Astrocyte of the hippocampus (primary cell): ENCODE measurements at places on chromosomes 3 and 15.
A peak's percentile ranks its signal among the peaks of the same experiment; 100 is the strongest.

DNA sequence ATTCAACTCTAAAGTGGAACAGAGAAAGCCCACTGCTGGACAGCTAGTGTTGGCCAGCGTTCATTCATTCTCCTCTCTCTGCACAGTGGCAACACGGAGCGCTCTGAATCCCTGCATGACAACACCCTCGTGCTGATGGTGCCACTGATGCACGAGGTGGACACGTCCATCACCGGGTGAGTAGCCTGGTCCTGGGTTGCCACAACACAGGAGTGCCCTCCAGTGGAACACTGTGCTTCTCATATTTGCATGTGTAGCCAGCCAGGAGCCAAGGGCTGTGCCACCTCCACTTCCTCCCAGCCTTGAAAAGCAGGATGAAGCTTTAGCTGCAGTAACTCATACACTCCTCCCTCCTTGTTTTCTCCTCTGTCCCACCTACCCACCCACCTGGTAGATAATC is 120.0 kb upstream of the CTDSPL start:
- peak; percentile 41 for DNase-seq

DNA sequence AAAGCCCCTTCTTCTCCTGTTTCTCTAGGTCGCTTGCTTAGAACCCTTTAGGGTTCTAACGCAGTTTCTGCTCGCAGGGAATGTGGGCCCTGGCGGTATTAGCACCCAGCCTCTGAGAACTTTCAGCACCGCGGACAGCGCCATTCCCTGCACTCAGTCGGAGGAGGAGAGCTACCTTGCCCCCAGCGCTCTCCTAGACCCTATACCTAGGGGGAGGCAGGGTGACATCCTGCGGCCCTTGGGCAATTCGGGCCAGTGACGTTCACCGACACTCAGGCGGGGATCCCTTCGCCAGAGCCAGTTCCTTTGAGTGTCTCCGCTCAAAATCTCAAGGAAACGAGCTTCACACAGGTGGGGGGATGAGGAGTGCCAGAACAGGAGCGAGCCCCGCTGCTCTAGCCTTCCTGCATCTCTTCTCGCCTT is 1.3 kb downstream of the SLC7A14 start:
- peak; percentile 89 for DNase-seq

DNA sequence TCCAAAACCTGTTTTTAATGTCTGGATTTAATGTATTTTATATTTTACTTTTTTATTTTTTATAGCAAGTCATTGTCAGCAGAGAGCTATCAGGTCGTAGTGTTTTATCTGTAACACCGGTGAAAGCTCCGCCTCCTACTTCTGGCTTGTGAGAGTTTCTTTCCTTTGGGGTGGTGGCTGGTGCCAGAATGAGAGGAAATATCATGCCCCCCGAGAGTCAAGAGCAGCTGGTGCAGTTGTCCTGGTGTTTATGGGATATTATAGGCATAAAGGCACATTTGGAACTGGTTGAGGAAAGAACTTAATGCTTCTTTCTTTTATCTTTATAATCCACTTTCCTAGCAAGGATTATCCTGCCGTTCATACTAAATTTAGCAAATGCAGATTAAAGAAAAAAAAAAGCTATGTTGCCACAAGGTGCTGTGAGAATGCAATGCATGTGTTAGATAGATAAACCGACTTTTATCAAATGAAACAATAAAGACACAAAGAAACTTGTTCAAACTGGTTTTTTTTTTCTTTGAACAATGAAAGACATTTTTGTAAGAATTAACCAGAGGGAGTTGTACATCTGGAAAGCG is 260.1 kb upstream of the PLSCR5 start:
- DNase-seq, result no peak

- DNase-seq, result peak; percentile 46
These were observed 501.8 kb downstream of the ZPLD1 start for GRCh38 chr3:102936511-102937045.

GRCh38 chr15:31042751-31043150 is 51.3 kb upstream of the MTMR10 start:
- DNase-seq, result no peak

DNA sequence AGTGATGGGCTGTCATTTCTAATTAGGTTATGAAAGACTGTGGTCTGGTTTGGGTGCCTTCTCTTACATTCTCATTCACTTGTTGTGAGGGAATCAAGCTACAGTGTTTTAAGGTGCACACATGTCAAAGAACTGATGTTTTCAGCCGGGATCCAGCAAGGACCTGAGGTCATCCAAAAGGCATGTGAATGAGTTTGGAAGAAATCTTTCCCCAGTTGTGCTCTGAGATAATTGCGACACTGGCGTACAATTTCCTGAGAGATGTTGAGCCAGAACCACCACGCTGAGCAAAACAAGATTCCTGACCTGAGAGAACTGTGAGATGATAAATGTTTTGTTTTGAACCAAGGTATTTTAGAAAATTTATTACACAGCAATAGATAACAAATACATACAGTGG is 295.3 kb upstream of the SLITRK3 start:
- no peak for DNase-seq

DNA sequence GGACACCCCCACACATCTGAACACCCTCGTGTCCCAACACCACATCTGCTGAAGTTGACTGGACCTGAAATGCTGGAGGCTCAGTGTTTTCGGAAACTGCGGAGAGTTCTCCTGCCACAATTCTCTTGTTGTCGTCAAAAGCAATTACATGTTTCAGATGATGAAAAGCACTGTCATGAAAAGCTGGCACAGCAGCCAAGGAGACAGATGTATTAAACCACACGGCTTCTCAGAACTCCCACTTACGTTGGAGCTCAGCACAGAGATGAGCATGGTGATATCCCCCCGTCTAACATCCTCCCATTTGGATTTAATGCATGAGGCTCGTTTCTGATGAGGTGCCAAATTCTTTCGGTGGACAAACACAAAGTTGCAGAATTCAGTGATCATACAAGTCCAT is 180.1 kb downstream of the RORA start:
- no peak for DNase-seq

DNA sequence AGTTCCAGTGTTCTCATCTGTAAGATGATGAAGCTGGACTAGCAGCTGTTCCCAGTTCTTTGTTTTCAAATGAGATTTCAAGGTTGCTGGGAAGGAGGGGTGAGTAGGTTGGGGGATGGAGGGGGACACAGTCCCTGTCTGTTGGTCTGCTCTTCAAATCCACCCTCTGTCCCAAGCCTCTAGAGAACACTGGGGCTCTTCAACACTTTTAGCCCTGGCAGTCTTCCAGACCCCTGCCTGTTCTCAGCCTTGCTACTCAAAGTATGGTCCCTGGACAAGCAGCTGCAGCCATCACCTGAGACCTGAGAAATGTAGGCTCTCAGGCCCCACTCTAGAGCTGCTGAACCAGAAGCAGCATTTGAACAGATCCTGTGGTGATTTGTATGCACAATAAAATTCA is 41.3 kb downstream of the NEK11 start:
- no peak for DNase-seq

- DNase-seq, result no peak
These were observed 26.3 kb downstream of the KPNA1 start for GRCh38 chr3:122488262-122488973.

- DNase-seq, result no peak
These were observed 201.4 kb downstream of the PLOD2 start for GRCh38 chr3:145959457-145960088.

- no peak for DNase-seq
These were observed 158.9 kb upstream of the CADPS start for GRCh38 chr3:63034101-63034500.

DNA sequence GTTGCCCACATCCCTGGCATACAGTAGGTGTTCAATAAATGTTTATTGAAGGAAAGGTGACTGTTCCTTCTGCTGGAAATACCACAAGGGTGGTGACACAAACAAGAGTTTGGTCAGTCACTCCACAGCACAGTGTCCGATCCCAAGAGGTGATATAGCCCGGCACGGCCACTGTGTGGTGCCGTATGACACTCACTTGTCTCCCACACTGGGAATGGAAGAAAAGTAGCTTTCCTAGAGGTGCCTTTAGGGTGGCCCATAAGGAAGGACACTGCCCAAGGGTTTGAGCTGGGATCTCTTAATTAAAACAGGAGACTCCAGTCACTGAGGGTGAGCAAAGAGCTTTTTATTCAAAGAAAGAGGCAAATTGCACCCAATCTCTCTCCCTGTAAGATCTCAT is 40.5 kb downstream of the TGM4 start:
- no peak for DNase-seq

GRCh38 chr3:86239946-86240345 is 751.0 kb downstream of the VGLL3 start:
- peak; percentile 12 for DNase-seq

DNA sequence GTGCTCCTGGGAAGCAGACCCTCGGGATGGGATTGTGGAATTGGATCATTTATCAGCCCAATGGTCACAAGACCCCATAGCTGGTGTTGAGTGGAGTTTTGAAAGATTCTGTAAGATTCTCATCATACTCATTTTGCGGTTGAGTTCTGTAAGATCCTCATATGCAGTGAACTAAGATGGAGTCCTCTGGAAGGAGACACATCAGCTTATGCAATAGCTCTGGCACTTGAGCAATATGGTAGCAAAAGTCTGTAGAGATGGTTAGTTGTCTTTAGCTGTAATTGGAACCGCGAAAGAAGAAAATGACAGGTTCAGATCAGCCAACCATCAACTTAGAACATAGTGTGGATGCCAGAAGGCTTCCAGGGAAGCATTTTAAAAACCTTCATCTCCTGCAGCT is 184.5 kb upstream of the TSC22D2 start:
- DNase-seq, result no peak

DNA sequence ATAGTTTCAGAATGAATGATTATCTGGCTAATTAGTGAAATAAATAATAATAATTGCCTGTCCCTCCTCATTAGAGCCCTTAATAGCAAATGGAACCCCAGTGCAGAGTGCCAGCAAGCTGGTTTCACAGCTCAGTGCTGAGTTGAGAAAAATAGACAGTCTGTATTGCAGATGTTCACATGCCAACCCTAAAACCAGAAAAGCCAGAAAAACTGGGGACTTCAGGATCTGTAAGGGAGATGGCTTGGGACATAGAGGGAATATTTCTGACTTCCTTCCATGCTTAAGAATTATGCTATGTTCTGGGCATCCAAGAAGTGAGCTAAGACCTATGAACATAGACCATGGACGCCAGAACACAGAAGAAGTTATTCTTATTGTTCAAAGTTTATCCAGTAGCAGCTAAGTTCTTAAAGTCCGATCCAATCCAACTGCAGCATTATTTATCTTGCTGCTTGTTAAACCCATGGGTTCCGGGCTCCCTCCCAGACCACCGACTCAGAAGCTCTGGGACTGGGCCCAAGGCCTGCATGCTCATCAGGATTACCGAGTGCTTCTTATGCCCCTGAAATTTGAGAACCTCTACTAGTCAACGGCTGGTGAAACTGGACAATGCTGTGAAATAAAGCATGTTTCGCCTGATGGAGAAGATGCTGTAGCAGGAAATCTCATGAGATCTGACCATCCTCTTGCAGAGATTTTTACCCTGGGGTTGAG is 158.3 kb downstream of the FOXB1 start:
- peak; percentile 73 for DNase-seq

- no peak for DNase-seq
These were observed 122.9 kb upstream of the LIPC start for GRCh38 chr15:58308742-58309355.

DNA sequence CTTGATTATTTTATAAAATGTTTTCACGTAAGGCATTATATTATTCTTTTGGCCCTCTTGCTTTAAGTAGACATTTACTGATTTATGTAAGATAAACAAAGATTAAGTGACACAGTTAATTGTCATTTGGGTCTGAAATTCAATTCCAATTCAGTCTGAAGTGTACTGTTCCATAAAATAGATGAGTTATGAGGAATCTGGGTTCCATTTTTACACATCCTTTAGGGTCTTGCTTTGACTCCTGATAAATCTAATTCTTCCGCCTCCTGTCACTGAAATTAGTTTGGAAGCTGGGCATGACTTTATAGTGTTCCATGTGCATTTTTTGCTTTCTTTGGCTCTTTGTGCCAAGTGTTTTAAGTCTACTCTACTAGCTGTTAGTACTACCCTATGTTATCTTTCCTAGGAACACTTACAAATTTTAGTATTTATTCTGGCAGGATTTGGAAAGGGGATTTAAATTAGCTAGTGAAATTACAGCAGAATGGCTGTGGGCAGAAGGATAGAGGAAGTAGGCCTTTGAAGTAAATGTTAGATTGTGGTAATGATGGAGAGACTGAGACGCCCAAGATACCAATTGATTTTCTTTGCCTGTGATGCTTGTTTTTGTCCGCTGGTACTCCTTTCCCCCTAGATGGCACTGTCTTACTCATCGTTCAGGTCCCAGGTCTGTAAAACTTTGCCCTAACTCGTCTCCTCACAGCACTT is 14.3 kb downstream of the ARL8B start:
- DNase-seq, result peak; percentile 60

GRCh38 chr3:60774617-60775016 is 476.6 kb downstream of the FHIT start:
- no peak for DNase-seq

DNA sequence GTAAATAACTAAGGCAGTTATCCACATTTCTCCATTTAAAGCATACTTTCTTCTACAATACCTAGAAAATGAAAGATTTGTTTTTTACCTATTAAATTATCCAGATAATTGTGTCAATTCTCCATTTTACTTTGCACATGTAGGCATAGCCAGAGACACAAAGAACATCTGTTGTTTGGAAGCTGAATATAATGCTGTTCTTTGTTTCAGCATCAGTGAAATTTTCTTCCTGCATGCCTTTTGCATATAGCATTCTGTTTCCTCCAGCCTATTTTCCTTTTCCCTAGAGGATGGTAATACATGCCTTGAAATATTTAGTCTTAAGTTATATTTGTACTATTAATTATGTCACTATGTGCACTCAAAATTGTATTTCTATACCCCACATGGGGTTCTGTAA is 233.7 kb downstream of the CNTN6 start:
- DNase-seq, result no peak

DNA sequence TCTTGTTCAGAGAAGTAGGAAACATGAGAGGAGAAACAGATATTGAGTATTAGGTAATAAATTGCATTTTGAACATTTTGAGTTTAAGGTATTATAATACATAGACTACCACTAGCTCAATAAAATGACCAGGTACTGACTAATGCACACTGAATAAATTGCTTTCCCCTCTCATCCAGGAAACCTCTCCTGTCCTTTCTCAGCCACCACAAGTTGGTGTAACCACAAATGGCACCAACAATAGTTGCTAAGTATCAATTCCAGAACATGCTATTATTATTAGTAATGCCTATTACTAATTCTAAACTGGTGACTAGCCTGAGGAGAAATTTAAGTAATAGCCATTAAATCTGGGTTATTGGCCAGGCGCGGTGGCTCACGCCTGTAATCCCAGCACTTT is 47.3 kb upstream of the XRN1 start:
- no peak for DNase-seq

DNA sequence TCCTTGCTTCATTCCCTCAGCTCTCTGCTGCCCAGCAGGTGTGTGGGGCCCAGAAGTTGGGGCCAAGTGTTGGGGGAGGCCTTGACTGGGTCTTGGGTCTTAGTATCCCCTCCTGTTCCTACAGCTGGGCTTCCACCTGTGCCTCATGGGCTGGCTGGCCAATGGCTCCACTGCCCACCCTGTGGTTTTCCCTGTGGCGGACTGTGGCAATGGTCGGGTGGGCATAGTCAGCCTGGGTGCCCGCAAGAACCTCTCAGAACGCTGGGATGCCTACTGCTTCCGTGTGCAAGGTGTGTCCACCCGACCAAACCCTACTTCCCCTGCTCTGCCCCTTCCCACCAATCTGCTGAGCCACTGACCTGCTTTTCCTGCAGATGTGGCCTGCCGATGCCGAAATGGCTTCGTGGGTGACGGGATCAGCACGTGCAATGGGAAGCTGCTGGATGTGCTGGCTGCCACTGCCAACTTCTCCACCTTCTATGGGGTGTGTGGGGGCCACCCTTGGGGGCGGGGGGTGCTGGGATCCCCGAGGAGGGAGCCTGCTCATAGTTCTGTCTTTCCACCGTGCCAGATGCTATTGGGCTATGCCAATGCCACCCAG is 10.9 kb downstream of the NT5DC2 start:
- DNase-seq, result no peak
